ENCODE measurements at places on chromosomes 2 and 18.

DNA sequence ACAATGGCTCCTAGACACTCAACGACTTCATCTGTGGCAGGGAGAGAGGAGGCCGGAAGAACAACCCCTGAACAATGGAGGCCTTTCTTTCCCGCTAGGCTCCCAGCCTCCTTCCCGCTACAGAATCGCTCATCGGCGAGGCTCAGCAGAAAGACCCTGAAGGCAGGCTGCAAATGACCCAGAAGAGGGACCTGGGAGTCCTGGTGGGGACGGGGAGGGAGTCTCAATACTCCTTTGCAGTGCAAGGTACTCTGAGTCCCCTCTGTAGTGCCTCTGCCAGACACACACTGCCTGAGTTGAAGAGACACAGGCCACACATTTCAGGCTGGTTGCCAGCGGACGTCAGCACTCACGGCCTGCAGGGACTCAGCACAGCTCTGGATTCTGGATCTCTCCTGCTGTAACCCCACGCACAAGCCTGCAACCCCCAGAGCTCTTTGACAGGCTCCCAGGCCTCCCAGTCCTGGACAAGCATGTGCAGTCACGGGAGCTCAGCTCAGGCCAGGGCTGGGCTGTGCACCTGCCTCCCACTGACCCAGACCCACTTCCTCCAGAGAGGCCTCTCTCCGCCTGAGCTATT is 6.1 kb downstream of the GPR17 start:
- no peak for ATAC-seq

- no peak for ATAC-seq
These were observed 68.4 kb downstream of the LIPG start for GRCh38 chr18:49630246-49630699.

DNA sequence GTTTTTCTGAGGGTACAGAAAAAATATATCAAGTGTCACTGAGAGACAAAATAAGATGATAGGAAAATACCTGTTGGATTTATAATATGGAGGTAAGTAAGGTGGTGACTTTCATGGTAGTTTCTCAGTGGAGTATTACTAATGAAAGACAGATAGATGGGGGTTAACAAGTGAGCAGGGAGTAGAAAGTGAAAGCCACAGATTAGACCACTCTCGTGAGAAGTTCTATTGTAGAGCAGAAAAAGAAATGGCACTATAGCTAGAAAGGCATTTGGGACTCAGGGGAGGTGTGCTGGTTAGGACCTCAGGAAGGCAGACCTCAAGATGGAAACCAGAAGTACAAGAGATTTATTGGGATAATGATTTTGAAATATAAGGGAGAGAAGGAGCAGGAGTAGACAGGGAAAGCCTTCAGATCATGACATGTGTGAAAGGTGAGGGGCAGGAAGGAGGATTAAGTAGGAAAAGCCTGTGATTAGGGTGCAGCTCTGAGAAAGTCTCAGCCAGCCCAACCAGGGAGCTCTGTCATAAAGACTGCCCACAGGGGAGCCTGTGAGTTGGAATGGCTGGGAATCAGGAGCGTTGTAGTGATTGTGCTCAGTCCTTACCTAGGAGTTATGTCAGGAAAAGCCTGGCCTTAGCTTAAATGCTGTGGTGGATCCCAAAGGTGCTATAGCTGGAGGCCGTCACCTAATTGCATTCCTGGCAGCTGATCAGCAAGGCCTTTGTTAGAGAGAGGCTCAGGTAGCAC is 198.1 kb downstream of the IKZF2 start:
- no peak for ATAC-seq

GRCh38 chr2:132426656-132427055 is 10.1 kb downstream of the GPR39 start:
- ATAC-seq, result no peak

GRCh38 chr18:48893061-48893607 is 57.6 kb downstream of the SMAD7 start:
- ATAC-seq, result no peak

GRCh38 chr2:197207106-197207505 is 103.5 kb downstream of the ANKRD44 start:
- ATAC-seq, result no peak

DNA sequence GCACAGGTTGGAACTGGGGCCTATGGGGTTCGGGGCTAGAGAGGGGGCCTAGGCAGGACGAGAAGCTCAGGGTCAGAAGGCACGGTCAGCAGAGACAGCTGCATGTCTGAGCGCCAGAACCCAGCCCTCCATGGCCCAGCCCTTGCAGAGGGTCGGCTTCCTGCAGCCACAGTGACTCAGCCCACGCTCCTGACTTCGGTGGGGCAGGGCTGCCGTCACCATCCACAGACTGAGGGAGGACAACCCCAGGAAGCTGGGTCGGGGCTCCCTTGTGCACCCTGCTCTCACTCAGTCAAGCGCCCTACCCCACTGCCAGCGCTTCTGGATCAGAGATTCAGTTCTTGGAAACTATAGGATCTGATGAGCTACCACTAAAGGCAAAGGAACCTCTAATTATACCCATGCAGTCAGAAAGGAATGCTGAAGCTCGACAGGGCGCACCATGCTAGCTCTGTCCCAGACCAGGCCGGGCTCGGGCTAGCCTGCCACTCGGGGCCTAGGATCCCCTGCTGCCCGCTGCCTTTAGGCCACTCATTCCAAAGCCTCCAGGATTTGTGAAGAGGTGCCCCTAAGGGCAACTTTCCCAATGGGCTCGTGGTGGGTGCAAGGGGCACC is 3.0 kb downstream of the ACTR1B start:
- ATAC-seq, result no peak

DNA sequence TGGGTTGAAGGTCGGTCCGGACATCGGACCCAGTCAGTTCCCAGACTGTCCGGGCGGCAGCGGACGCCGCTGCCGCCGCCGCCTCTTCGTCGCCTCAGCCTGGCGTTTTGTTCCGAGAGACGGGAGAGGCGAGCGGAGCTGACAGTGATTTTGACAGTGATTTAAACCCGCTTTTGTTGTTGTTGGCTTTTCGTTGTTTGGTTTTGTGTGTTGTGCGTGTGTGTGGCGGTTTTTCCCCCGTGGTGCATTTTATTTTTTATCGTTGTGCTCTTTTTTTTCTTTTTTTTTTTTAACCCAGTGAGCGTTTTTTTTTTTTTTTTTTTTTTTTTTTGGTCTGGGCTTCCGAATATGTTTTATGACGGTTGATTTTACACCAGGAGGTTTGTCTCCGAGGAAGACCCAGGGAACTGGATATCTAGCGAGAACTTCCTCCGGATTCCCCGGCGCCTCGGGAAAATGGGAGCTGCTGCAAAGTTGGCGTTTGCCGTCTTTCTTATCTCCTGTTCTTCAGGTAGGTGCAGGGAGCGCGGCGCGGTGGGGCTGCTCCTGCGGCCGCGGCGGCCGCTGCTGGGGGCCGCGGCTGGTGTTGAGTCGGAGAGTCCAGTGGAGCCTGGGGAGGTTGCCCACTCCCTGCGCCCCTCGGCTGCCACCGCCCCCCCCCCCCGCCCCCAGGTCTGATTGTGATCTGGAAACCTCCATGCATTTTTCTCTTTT is at the start of gene ACVR2A:
TSS of gene ACVR2A (plus strand) at position 333 of the 714 bp plus-strand sequence. CDS start at position 457, 124 bp downstream.
- peak; percentile 31 for ATAC-seq

GRCh38 chr2:102117472-102117858 is 25.1 kb upstream of the IL1R1 start:
- ATAC-seq, result no peak

DNA sequence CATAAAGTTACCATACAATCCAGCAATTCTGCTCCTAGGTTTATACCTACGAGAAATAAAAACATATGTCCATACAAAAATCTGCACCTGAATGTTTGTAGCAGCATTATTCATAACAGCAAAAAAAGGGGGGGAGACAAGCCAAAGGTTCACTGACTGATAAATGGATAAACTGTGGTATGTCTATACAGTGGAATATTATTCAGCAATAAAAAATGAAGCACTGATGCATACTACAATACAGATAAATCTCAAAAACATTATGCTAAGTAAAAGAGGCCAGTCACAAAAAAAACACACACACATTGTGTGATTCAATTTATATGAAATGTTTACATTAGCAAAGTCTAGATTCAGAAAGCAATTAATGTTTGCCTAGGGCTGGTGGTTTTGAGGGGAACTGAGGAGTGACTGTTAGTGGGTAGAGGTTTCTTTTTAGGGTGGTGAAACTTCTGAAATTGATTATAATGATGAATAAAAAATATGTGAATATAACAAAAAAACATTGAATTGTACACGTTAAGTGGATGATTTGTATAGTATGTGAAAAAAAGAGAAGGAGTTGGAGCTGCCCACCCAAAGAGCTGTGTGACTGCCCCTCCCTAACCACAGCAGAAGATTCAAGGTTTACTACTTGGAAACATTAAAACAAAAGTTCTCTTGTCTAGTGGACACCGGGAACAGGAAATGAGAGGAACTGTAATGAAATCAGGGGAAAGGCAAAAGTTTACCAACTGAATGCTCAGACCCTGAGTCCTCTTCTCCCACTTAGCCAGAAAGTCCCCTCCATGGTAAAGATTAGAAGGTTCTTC is 13.4 kb downstream of the COLEC12 start:
- ATAC-seq, result no peak

DNA sequence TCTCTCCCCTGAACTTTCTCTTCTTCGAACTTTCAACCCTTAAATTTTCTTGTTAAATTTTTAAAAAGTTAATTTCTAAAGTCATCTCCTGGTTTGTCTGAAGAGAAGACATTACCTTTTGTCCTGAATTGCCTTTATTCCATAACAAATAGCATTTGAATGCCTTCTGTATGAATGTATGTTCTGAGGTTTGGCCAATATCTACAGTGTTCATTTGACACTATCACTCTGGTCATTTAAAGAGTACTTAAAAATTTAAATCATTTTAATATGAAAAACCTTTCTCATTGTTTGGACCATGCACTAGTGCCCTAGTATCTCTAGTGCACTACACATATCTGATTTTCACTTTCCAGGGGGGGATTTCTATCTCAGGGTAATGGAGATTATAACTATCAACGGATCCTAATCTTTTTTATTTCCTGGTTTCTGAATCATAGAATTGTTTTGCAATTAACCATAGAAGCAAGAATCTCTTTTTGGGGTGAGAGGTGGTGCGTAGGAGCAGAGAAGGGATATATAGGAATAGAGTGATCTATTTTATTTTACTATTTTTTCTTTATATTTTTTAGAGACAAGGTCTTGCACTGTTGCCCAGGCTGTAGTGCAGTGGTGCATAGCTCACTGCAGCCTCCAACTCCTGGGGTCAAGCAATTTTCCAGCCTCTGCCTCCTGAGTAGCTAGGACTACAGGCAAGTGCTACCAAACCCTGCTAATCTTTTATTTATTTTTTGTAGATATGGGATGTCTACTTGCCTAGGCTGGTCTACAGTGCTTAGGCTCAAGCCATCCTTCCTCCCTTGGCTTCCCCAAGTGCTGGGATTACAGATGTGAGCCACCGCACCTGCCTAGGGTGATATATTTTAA is 25.5 kb downstream of the TANC1 start:
- no peak for ATAC-seq

DNA sequence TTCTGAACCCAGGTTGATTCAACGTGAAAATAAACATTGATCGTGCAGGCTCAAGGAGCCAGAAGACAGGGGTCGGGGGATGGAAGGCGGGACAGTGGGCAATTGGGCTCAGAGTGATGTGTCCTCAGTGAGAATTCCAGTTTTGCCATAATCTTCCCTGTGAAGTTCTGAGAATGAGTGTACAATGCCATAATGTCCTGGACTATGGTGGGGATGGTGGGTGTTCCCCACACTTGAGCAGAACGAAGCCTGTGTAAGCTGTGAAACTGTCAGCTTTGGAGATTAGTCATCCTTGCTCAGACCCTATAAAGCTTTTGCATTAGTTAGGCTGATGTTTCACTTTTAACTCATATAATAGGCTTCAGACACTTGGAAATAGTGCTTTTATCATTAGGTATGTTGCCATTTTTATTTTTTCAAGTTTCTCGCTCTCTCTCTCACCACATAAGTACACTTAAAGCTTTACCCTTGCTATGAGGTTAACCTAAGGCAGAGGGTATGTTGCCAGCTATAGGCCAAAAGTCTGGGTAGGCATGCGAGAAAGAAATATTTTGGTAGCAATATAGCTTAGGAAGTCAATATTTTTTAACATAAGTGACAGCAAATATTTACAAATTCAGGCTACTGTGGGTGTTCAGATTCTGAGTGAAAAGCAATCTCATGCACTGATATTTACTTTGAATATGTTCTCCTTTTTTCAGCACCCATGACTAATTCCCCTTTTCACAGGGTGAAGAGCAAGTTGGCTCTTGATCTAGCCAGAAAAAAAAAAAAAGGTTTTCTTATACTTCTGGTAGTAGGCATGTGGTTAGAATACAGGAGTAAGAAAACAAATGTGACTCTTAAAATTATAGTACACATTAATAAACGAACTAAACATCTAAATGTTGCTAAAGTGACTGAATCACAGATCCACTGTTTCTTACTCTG is 47.2 kb downstream of the CDC42EP3 start:
- ATAC-seq, result peak; percentile 74

GRCh38 chr2:27498975-27499374 is 2.3 kb downstream of the GCKR start:
- ATAC-seq, result no peak

GRCh38 chr2:10408649-10409579 is 39.2 kb downstream of the ODC1 start:
- peak; percentile 56 for ATAC-seq

- no peak for ATAC-seq
These were observed 1.3 kb downstream of the ITM2C start for GRCh38 chr2:230865766-230866755.

All from activated T-helper 17 cell treated with anti-CD3 and anti-CD28 coated beads, Interleukin-2, amount 50 U/mL, for 72 hours (primary cell).